ENCODE measurements at places on chromosomes 5 and 9.

- peak; percentile 16 for DNase-seq
Measured at GRCh38 chr5:129271308-129271707, 176.8 kb downstream of the ISOC1 start.

GRCh38 chr5:158758675-158759074 lies 341.0 kb downstream of the EBF1 start:
- DNase-seq: no peak

DNA sequence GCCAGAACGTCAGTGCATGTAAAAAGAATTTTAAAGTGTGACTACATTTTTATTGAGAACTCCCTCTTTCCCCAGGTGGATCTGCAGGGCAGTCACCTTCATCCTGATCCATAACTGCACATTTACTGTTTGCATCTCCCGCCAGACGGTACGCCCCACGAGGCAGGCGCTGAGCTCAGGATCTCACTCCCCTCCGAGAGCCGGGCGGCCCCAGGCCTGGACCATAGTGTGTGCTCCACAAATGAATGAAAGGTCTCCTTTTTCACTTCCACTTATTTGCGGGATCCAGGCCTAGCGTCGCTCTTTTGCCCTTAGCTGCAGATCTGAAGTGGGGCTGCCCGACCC lies 378 bp downstream of the DROSHA start:
- no peak for DNase-seq

GRCh38 chr9:35700031-35700430 lies 10.3 kb upstream of the TPM2 start:
- no peak for DNase-seq

- no peak for DNase-seq
Measured at GRCh38 chr9:89254773-89255125, 56.2 kb upstream of the CKS2 start.
